ENCODE measurements at places on chromosomes 7 and 10.
A peak's percentile ranks its signal among the peaks of the same experiment; 100 is the strongest.

GRCh38 chr7:26054386-26054785 is 97.6 kb upstream of the NFE2L3 start:
- DNase-seq: no peak

- no peak for DNase-seq
Measured at GRCh38 chr10:670990-671389, 18.5 kb downstream of the DIP2C start.

DNA sequence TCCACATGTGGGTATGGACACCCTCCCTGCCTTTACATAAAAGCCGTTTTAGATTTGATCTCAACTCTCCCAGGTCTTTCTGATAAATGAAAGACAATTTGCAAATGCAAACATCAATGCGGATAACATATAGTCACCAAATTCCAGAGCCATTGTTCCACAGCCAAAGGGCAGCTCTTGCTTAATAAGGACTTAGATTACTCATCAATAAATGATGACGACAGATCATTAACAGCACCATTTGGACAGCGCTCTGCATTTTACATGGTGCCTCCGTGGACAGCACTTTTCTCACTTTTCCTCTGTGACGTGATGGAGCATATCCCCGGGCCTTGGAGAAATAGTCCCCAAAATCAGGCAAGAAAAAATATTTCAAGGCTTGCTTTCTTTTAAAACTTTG is 370.3 kb upstream of the CELF2 start:
- DNase-seq: no peak

DNA sequence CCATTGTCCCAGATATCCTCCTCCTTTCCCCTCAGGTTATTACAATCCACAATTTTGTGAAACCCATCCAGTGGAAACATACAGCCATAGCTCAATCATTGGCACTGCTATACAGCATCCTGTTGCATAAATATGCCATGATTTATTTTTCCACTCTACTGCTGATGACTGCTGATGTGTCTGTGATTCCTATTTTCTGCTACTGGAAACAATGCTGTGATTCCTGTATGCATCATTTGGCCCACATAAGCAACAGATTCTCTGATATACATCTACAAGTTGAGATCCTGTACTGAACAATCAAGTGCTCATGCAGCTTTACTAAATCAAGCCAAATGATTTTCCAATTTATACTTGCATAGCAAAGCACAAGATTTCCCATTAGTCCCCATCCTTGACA is 39.6 kb downstream of the CUL2 start:
- no peak for DNase-seq

- DNase-seq: no peak
Measured at GRCh38 chr10:122296363-122297120, 25.4 kb downstream of the BTBD16 start.

DNA sequence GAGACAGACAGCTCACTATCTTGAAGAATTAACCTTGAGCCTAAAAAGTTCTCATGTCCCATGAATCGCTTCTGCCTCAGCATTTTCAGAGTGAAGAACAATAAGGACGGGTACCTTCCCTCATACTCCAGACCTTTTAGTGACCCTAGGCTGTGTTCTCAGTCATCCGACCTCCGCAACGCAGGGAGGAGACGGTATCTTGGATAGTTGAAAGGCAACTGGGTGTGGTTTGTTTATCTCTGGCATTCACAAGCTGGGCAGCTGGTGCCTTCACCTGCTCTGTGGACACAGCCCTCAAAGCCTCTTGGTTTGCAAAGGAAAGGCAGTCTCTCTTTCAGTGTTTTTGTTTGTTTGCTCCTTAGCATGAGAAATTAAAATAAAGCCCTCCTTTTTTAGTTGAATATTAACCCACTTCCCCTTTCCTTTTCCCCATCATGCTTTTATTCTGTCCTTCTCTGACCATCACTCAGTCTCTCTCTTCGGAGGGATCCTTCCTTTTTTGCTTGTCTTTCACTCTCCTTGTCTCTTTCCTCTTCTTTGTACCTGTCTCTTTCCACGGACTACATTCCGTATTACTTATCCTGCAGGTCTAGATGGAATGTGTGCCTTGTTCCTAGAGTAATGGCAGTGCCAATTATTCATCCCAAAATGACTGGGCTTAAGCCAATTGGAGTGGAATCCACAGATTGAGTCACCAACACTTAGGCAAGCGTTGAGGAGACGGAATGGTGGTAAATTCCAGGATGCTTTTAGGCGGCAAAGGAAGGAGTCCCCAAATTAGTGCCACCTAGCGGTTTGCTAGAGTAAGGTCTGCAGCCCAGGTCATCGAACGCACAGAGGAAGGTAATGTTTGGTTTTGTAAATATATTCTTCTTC is 45.8 kb downstream of the PRR15 start:
- DNase-seq: no peak

DNA sequence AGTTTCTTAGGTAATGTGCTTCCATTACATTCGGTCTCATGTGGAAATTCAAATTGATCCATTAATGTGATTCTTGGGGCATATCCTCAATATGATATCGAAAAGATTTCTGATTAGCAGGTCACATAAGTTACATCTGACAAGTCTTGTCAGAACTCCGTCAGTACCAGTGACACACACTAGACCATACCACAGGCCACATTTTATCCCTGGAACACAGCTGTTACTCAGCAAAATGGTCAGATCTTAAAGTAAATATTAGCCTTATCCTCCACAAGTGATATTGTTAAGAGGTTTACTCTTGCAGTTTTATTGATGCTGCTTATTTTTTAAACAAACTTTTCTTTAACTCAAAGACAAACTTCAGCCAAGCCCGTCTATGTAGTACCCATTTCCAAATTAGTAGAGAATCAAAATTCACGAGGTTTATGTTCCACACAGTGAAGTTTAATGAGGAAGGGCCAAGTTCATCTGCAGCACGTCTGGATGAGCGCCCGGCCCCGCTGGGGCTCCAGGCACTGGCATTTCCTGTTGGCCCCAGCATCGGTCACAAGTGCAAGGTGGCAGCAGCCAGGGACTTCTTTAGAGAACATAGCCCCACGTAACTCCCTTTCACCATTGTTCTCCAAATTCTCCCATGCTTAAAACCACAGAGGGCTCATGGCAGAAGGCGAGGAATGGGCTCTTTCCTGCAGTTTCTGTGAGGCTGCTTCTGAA is 132.2 kb downstream of the VIPR2 start:
- no peak for DNase-seq

GRCh38 chr7:100384628-100385294 is 11.5 kb downstream of the PILRA start:
- no peak for DNase-seq

DNA sequence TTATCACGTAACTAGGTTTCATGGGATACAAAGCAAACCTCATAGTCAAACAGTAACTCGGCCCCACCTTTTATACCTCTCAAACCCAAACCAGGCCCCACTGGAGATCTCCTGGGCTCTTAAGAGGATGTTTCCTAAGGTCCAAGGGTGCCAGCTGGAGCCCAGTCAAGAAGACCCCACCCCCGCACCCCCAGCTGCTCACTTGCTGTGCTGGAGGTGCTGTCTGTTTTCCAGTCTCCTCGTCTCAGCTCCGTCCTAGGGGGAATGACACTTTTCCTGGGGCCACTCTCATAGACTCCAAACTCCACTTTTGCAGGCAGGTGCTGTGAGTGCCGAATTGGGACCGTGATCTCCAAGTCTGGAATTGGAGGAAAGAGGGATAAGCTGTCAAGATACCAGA is 22.7 kb upstream of the TM9SF3 start:
- no peak for DNase-seq

GRCh38 chr7:2633538-2634266 is 1.9 kb downstream of the TTYH3 start:
- peak; percentile 56 for DNase-seq

DNA sequence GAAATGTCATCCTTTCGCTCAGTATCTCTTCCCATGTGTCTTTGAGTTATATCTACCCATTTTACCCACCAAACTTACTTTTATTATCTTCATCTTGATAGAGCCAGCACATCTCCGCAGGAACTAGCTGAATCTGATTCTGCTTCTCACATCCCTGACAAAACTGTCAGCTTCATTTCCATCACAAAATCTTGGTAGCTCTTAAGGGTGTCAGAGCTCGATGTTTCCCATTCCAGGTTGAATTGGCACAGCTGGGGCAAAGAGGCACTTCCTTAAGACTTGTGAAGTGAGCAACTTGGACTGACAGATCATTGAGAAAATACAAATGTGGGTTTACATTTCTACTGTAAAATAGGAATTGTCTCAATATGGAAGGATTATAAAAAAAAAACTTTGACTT is 434.5 kb downstream of the SUGCT start:
- no peak for DNase-seq

GRCh38 chr7:123797673-123798531 is 47.1 kb upstream of the HYAL4 start:
- DNase-seq: no peak

DNA sequence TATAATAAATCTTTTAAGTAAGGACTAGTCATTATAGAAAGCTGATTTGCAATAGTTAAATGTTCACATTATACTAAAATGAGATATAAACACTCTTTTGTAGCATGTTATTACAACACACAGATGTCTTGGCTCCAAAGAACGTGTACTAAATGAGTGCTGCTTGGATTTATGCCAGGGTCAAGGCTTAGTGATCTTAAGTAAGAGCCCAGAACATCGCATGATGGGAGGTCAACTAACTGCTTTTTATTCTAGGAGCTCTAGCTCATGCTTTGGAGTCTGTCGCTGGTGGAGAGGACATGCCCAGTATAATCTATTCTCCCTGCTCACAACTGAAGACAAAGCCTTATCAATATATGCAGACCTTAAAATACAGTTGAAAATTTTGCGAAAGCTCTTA is 315.1 kb downstream of the BBS9 start:
- no peak for DNase-seq

GRCh38 chr7:135348493-135348892 is 114.9 kb downstream of the STRA8 start:
- no peak for DNase-seq

GRCh38 chr10:27158421-27158820 is 3.3 kb downstream of the MASTL start:
- DNase-seq: no peak

GRCh38 chr10:65301181-65301580 is 1624.7 kb upstream of the LRRTM3 start:
- DNase-seq: no peak

DNA sequence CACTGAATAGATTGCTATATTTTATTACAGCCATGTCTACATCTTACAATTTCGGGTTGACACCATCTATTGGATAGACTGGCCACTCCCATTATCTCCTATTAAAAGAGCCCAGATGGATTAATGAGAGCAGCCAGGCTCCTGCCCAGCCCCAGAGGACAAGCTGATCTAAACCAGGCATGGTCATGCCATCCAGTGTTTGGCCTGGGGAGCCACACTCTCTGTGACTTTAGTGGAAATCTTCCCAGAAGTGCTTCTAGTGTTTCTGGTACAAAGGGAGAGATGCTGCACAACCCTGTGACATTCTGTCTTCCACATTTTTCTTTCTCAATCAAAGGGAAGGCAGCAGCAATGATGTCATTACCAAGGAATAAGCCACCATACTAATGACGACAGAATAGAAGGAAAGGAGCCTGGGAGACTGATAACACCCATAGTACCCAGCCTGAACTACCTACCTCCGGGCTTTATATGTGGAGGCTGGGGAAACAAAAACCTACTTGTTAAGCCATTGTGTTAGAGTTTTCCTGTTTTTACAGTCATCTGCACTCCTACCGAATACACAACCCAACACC is 5.0 kb downstream of the NEBL start:
- DNase-seq: no peak

GRCh38 chr7:154879629-154880028 is 123.3 kb downstream of the PAXIP1 start:
- no peak for DNase-seq

DNA sequence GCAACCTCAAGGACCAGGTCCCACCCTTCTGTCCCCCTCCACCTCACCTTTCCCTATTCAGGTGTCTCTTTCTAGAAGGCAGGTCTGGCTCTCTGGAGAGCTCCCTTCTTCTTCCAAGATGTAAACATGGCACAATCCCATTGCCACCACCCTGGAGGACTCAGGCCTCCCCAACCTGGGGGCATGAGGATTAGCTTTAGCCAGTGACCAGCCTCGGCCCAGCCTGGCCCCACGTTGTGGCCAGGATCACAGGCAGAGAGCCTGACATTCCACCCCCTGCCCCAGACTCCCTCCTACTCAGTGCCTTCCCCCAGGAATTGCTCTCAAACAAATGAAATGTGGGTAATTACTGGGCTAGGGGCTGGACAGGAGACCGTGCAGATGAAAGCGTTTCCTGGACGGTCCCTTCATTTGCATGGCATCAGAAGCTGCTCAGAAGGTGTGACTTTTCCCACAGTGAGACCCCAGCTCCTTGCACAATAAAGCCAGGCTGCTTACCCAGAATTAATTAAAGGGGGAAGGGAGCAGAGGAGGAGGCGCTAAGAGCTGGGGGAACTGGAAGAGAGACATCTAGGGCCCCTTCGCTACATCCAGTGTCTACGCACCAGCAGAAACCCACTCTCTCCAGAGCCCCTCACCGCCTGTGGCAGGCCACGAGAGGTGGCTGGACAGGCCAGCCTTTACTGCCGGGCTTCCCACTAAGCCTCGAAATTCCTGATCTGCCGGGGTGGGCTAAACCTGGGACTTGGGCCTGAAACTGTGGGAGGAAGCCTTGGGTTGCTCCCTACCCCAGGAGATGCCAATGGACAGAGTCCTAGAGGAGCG is 7.7 kb downstream of the FGF8 start:
- DNase-seq: no peak

GRCh38 chr7:105924945-105925344 is 38.1 kb upstream of the CDHR3 start:
- DNase-seq: peak; percentile 7

DNA sequence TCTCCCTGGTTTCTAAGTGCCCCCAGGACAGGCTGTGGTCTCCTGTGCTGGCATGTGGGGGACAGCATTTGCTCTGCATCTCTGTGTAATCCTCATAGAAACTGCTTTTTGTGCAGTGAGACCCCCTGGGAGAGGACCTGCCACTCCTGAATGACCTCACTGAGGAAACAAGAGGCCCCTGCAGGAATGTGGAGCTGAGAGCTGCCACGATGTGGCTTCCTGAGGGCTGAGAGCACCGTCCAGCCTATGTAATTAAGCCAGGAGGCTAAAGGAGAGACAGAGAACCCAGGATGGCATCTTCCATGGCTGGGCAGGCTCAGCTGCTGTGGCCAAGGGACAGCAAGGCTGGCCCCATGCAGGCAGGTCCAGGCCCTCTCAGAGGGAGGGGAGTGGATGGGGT is 32.3 kb upstream of the ADGRA1 start:
- DNase-seq: no peak

- no peak for DNase-seq
Measured at GRCh38 chr10:56178210-56178609, 182.8 kb downstream of the ZWINT start.

- no peak for DNase-seq
Measured at GRCh38 chr10:3048119-3049019, 19.0 kb upstream of the PFKP start.
